ENCODE measurements at places on chromosomes 12 and 14.

- no peak for DNase-seq
These were observed 5.4 kb downstream of the PGF start for GRCh38 chr14:74949859-74950573.

- DNase-seq = no peak
These were observed 28.0 kb downstream of the PXN start for GRCh38 chr12:120237360-120238171.

DNA sequence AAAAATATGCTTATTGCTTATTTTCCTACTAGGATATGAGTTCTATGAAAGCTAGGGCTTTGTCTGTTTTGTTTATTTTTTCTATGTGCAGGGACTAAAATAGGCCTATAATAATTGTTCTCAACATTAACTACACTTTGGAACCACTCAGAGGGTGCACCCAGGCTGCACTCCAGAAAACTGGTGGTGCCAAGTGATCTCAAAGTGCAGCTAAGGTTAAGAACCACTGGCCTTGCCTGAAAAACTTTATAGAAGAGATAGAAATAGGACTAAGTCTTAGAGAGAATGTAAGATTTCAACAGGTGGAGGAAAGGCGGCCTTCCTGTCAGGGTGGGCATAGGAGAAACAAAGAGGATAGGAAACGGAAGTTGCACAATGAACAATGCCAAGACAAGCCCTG, 37.7 kb upstream of the NR1H4 start:
- DNase-seq = no peak

- no peak for DNase-seq
These were observed 67.3 kb upstream of the FUT8 start for GRCh38 chr14:65345266-65345665.

- no peak for DNase-seq
These were observed 1.8 kb downstream of the ARID2 start for GRCh38 chr12:45731190-45731775.

- no peak for DNase-seq
These were observed 11.2 kb upstream of the LBHD2 start for GRCh38 chr14:103072595-103073366.

GRCh38 chr12:88889326-88890110, 309.2 kb upstream of the KITLG start:
- no peak for DNase-seq
